ENCODE measurements at places on chromosomes 1 and 21. TPM values are rescaled to one million over a fixed set of nuclear protein-coding genes. Genes with fewer than 3 reads are reported as not detected.

The ANKRD35 gene
- 0.80 TPM for total RNA-seq

The TRAF5 gene
- total RNA-seq: 30.7 TPM

DNA sequence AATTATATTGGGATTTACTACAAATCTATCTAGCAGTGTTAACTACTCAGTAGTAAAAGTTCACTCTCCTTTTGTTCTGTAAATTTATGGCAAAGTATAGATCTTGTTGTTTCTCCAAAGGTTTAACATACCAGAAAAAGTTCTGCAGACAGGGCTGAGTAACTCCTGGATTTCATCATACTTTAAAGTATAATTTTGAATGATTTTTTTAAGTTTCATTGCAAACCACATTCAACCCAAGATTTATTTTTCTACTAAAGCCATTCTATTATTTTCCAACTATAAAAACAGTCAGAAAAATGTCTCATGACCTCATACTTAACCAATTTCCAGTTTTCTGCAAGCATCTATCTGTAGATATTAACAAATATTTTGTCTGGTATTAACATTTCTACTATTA lies 585.8 kb upstream of the ZRANB2 start:
- no peaks in the 10 kb centered on the region for H3K4me1 ChIP-seq
- H3K4me3 ChIP-seq: no peak overlapping the region
- no peak for DNase-seq
- no peaks in the 10 kb centered on the region for H3K36me3 ChIP-seq
- no peaks in the 10 kb centered on the region for H3K27me3 ChIP-seq

- no peak for DNase-seq
- no peak overlapping the region for H3K27ac ChIP-seq
- H3K4me3 ChIP-seq: no peak overlapping the region
- no peaks in the 10 kb centered on the region for H3K27me3 ChIP-seq
- H3K36me3 ChIP-seq: no peaks in the 10 kb centered on the region
Measured at GRCh38 chr1:118934706-118935105, 53.4 kb downstream of the TBX15 start.

The SLAMF9 gene
- not detected for total RNA-seq
